ENCODE measurements at places on chromosomes 11 and 22. TPM values are rescaled to one million over a fixed set of nuclear protein-coding genes. Genes with fewer than 3 reads are reported as not detected.

ABTB2 gene
- 12.7 TPM for total RNA-seq

GLB1L3 gene
- not detected for total RNA-seq

ASRGL1 gene
- total RNA-seq: 6.2 TPM

APOA1 gene
- total RNA-seq: not detected

RBX1 gene
- 52.9 TPM for total RNA-seq

OR8D1 gene
- not detected for total RNA-seq

SCGB1C1 gene
- total RNA-seq: not detected

NEFH gene
- 5.1 TPM for total RNA-seq

TPBGL gene
- total RNA-seq: not detected

OR6M1 gene
- total RNA-seq: not detected

VPREB3 gene
- 0.90 TPM for total RNA-seq

SMTNL1 gene
- not detected for total RNA-seq

SELENOM gene
- 20.7 TPM for total RNA-seq

SLCO2B1 gene
- 1.3 TPM for total RNA-seq

PLA2G6 gene
- 39.8 TPM for total RNA-seq

FAT3 gene
- total RNA-seq: 7.6 TPM

PHOX2A gene
- not detected for total RNA-seq

MPZL3 gene
- total RNA-seq: 13.4 TPM

CD248 gene
- not detected for total RNA-seq

BARX2 gene
- 16.5 TPM for total RNA-seq

FEN1 gene
- total RNA-seq: 60.9 TPM

OR2AG1 gene
- not detected for total RNA-seq

OR10A2 gene
- not detected for total RNA-seq

BDNF gene
- 5.4 TPM for total RNA-seq

FGF4 gene
- total RNA-seq: not detected

CHRNA10 gene
- total RNA-seq: 1.9 TPM

OR8G5 gene
- not detected for total RNA-seq

AQP11 gene
- total RNA-seq: 1.4 TPM

ABCC8 gene
- total RNA-seq: not detected

OR52E8 gene
- not detected for total RNA-seq

SCN2B gene
- total RNA-seq: not detected

ART1 gene
- not detected for total RNA-seq

CDC42BPG gene
- 33.8 TPM for total RNA-seq

DGCR6 gene
- total RNA-seq: 1.4 TPM

BACE1-AS gene
- total RNA-seq: 5.7 TPM

NEU3 gene
- 9.9 TPM for total RNA-seq

HPS4 gene
- total RNA-seq: 21.2 TPM

CHADL gene
- 0.63 TPM for total RNA-seq

EWSR1 gene
- 136 TPM for total RNA-seq

OR51B2 gene
- not detected for total RNA-seq

VWCE gene
- total RNA-seq: 1.4 TPM

BEST1 gene
- total RNA-seq: 1.2 TPM

ROM1 gene
- 7.0 TPM for total RNA-seq

TIMP3 gene
- 79.8 TPM for total RNA-seq

MS4A4A gene
- total RNA-seq: not detected

All from PC-9 (cell line).